ENCODE measurements at places on chromosomes 6 and 20. TPM values are rescaled to one million over a fixed set of nuclear protein-coding genes. Genes with fewer than 3 reads are reported as not detected.

Gene SLC24A3
- polyA plus RNA-seq: not detected

DNA sequence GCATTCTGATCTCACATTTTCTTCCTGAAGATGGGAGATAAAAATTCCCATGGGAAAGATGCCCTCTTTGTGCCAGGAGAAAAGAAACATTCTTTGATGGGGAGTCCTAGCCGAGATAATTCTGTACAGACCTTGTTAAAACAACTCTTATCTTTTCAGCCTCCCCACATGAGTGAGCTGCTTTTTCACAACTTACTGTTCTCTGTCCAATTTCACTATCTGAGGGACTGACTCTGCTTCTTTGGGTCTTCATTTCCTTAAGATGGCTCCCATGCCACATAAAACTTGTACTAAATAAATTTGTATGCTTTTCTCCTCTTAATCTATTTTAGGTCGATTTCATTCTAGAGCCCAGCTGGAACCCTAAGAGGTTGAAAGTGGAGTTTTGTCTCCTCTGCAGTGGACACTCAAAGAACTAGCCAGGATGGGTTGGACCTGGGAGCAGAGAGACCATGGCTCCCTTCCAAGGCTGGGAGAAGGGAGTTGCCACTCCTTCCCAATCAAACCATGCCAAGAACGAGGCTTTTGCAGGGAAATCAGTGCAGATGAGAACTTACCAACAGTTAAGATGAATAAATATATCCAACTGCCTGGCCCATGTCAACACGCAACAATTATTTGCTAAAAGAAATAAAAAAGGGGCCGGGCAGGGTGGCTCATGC is 285.8 kb upstream of the SULF2 start:
- DNase-seq: no peak

GRCh38 chr6:118187568-118188164 is 280.6 kb downstream of the SLC35F1 start:
- DNase-seq: no peak

- no peak for DNase-seq
Measured at GRCh38 chr6:12355354-12355753, 65.2 kb downstream of the EDN1 start.

- no peak for DNase-seq
Measured at GRCh38 chr20:23212464-23212995, 126.4 kb upstream of the CD93 start.

DNA sequence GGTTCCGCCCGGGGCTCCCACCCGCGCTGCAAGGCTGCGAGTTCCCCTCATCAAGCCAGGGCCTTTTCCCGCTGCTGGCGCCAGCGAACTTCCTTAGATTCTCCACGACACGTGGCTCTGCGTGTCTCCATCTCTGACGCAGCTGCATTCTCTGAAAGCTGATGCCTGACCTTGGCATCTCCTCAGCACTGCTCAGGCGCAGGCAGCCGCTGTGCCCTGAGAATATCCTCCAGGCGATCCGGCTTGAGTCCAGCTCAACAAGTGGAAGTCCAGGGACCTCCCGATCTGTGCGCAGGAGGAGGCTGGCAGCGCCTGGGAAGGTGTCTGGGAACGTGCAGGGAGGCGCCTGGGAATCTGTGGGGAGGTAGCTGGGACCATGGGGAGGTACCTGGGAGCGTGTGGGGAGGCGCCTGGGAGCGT is 171.2 kb upstream of the THBS2 start:
- DNase-seq: no peak

GRCh38 chr20:3766422-3767109 is 987 bp downstream of the ADISSP start:
- DNase-seq: no peak

DNA sequence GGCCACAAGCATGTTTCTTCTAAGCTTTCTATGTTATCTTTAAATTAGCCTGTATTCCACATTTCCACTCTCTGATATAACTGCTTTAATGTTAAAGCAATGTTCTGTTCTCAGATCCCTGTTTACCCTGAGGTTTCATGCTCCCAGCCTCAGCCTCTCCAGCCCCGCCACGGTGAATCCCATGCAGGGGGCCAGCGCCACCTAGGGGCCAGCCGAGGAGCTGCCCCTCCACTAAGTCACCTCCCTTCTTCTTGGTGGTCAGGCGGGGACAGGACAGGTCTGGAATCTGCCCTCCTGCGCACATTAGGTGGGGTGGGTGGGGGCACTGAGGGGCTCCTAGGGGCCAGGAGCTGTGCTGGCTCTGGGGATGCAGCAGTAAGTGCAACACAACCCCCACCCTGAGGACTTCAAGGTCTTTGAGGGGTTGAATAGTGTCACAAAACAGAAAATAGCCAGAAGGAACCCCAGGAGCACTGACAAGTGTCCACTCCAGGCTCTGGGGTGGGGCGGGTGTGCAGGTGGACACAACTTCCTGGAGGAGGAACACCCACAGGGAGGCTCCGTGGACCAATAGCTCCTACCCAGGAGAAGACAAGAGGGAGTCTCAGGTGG is 61.6 kb downstream of the RAB44 start:
- DNase-seq: peak; percentile 85

Gene SCRT2
- not detected for polyA plus RNA-seq

DNA sequence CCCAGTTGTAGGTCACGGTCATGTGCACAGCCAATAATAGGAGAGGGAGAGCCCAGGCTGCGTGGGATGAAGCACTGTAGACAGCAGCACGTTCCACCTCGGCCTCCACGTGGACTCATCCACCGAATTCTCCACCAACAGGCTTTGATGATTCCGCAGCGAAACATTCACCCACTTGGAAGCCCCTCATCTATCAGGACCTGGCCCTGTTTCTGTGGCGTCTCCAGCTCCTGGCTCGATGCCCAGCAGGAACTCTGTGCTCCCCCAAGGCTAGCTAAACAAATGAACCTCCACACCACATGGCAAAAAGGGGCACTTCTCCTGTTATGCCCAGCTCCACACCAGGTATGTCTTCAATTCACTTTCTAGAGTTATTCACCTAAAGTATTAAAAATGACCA is 237.9 kb upstream of the PDE10A start:
- no peak for DNase-seq

DNA sequence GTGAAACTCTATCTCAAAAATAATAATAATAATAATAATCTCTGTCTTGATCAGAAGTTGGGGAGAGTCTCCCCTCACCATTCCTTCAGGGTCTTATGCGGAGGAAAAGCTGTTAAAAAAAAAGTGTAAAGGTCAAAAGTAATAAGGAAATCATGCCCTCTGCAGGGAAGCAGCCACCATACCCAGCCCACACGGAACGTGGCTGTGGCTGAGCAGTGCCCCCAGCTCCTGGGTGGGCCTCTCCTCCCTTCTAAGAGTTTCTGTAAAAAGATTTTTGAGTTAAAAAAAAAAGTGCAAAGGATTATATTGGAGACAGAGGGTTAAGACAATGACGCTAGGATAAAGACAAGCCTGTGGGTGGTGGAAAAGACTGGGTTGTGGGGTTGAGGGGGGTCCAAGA is 29.3 kb upstream of the ITCH start:
- DNase-seq: no peak

Gene MATN4
- 0.11 TPM for polyA plus RNA-seq

Gene HLA-DMA
- polyA plus RNA-seq: 7.7 TPM

GRCh38 chr6:111553580-111553979 is 52.1 kb downstream of the TRAF3IP2 start:
- no peak for DNase-seq

Gene HLA-DRB1
- polyA plus RNA-seq: not detected

GRCh38 chr6:129321303-129321702 is 388.7 kb downstream of the ARHGAP18 start:
- no peak for DNase-seq

Gene OGFRL1
- 3.4 TPM for polyA plus RNA-seq

Gene TXLNB
- polyA plus RNA-seq: 0.03 TPM

Gene CST7
- not detected for polyA plus RNA-seq

Gene OR12D3
- not detected for polyA plus RNA-seq

Gene ZNF341
- polyA plus RNA-seq: 4.9 TPM

Gene LY6G6C
- 0.41 TPM for polyA plus RNA-seq

DNA sequence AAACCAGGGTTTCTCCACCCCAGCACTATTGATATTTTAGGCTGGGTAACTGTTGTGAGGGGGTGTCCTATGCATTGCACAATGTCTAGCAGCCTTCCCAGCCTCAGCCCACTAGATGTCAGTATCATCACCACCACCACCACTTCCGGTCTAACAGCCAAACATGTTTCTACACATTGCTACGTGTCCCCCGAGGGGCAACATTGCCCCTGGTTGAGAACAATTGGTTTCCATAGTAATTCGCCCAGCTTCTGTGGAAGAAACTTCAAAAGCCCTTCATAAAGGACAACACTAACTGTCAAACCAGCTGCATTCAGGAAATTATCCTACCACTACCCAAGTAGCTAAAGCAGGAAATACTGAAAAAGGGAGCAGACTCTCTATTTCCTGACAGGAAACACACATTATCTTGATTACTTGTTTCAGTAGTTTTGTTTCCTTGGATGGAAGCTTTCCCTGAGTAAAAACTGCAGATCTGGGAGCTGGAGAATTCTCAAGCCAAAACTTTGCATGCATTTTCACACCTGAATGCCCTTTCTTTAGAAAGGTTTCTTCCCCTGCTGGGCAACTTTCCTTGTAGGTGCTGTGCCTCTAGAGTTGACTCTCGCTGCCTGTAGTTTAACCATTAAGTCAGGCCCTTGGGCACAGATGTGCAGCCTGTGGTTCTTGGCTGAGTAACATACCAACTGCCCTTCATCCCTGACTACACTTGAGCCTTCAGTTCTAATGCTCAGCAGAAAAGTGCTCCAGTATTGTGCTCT is 23.6 kb downstream of the PKHD1 start:
- peak; percentile 17 for DNase-seq

Gene RIPPLY2
- polyA plus RNA-seq: 0.25 TPM

DNA sequence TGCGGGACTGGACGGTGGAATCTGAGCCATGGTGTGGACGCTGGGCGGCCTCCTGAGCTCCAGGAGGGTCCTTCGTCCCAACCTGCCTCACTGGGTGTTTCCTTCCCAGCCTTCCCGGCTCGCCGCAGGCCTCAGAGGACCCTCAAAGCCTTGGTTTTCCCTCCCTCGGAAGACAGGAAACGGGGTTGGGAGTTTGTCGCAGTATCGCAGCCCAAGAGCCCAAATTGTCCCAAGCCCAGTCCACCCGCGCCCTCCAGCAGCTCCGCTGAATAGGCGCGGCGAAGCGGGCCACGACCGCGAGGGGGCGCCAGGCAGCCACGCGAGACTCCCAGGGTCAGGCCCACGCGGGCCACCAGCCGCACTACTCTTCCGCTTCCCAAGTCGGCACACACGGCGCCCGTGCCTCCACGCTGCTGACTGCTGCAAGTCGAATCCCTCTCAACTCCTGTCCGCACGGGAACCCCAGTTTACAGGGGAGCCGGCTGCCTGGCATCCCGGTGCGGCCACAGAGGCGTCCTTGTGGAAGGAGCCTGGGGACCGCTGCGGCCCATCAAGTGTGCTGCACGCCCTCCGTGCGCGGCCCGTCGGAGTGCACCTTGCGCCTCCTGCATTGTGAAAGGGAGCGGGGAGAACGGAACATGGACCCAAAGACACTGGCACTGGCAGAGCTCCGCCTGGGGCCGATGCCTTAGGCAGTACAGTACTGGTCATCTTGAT is 40.4 kb upstream of the HMGA1 start:
- peak; percentile 70 for DNase-seq

- DNase-seq: no peak
Measured at GRCh38 chr6:41051873-41052272, 1.1 kb upstream of the APOBEC2 start.

- DNase-seq: no peak
Measured at GRCh38 chr6:87274660-87275274, 47.6 kb upstream of the SMIM8 start.

Gene GGT7
- polyA plus RNA-seq: 4.1 TPM

DNA sequence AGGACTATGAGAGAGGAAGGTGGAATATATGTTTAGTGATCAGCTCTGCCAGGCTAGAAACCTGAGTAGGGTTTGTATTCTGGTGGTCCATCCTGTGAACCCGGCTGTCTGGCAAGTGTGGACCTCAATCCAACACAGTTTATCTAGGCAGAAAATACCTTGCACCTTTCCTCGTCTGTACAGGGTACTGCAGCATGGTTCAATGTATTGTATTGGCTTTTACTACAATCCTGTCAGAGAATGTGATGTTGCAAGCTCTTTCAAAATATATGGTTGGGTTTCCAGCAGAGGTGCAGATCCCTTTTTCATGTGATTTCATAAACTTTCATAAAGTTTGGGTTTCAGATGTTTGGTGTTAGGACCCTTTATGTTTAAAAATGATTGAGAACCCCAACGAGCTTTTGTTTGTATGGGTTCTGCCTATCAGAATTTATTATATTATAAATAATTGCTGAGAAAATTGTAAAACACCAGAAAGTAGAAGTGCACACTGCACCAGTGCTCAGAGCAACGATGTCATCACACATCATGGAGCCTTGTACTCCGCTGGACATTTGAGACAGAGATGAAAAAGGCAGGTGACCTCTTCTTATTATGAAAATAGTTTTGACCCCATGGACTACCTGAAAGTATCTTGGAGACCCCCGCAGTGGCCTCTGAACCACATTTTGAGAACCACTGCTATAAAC is 106.6 kb downstream of the RTN4IP1 start:
- DNase-seq: no peak

DNA sequence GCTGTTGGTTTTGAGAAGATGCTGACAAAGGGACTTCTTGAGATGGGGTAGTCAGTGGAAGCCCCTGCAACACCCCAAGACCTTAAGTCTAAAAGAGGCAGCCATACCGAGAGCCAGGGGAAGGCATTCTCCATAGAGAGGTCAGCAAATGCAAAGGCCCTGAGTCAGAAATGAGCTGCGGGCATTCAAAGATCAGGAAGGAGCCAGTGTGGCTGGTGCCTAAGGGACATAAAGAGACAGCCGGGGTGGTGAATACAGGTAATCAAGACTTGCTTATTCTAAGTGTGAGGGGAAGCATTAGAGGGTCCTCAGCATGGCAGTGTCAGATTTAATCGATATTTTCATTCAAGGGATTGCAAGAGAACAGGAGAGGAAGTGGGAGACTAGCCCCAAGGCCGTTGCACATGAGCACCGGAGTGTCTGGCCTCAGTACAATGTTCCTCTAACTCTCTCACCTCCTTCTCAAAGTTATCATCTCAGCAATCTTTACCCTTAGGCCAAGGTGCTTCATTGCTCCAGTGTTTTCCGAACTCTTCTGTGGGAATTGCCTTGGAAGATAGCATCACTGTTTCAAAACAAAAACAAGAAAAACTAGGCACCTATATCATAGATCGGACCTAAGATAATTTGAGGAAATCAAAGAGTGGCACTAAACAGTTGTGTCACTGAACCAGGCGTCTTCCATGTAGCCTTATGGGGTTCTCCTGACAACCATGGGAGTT is 173.2 kb downstream of the DOK5 start:
- no peak for DNase-seq

DNA sequence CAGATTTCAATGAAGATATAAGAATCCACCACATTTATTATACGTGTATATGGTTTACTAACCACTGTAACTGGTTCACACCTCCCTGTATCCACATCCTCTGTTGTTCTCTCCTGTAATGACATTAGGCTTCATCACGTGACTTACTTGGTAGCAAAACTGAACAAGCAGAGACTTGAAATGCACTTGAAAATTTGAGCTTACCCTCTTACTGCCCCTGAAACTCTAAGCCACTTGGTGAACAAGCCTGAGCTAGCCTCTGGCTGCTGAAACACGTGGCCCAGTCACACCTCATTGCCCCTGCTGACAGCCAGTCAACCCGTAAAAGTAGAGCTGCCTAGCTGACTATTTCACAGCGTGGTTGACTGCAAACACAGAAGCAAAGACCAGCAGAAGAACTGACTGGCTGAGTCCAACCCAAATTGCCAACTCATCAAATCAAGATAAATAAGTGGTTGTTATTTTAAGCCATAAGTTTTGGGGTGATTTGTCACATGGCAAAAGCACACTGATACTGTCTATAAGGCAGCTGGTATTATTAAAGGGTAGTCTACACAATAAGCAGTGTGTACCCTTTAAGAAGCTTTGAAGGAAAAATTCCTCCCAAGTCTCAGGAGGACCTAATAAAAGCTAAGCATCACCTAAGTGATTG is 109.0 kb downstream of the RALGAPA2 start:
- DNase-seq: no peak

Gene FLRT3
- 0.08 TPM for polyA plus RNA-seq

All from endothelial cell of umbilical vein (primary cell).